ENCODE measurements at places on chromosomes 2 and 18.

DNA sequence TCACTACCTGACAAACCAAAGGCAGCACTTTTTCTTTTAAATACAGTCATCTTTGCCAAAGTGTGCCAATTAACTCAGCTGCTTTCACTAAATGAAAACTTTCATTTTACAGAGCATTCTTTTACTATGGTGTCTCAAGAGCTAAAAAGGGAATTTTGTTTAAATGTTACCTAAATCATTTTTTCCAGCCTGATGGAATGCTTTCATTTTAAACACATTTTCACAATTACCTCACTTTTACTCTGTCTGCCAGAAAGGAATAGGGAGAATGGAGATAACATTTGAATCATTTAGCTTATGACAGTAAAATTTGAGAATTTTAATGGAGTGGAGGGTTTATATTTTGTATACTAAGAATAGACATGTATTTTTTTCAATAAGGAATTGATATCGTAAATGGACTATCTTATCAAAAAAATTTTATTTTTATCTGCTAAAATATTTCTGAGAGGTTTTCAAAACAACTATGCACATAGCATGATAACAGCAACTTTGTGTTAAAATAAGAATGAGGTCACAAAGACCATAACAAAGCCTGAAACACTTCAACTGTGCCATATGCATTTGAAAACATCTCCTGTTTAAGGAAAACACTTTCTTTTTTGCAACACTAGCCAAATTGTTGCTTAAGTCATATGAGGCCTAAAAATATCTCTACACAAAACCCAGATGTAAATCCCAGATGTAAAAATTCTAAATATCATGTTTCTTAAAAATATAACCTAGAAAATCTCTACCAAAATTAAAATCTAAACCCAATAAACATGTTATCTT lies 769.9 kb upstream of the FSHR start:
- no peak for DNase-seq

DNA sequence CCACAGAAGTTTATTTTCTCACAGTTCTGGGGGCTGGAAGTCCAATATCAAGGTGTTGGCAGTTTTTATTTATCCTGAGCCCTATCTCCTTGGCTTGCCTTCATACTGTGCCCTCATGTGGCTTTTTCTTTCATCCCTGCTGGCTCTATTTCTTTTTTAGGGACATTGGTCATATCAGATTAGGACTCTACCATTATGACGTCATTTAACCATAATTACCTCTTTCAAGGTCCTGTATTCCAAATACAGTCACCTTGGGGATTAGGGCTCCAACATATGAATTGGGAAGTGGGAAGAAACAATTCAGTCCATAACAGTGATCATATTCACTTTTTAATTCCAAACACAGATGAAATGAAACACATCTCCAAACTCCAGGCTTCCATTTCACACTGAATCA lies 286.0 kb downstream of the SUCLG1 start:
- no peak for DNase-seq

DNA sequence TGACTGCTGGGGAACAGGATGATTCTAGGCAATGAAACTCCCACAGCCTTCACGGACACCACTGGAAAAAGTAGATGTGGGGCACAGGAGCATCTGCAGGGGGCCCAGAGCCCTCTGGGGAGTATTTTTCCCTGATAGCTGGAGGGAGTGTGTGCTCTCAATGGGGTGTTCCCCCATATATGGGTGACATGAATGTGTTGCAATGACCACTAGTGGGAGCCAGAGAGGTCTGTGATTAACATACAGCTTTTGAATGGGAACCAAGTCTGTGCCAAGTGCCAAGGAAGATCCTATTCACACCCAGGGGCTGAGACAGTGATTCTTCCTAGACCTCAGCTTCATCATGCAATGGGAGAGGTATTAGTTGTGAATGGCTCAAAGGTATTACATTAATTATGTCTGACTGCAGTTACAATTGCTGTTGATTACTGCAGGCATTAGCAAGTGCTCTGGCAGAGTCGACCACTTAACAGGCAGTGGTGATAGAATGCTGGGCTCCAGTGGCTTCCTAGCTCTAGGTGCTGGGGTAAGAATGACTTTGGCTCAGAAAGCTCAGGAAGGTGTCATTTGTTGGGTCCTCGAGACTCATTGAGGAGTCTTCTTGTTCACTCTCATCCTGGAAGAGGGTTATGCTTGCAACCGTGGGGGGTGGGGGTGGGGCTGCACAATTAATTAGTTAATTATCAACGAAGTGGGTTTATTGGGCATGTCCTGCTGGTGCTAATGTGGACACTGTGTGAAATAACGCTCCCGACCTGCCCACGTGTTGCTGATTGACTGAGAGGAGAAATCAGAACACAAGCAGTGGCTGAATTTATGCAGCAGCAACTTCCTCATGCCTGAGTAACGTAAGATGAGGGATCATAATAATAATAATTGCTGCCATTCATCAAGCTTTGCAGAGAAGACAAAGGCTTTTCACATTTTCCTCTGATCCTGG lies 194.1 kb downstream of the CLIP4 start:
- DNase-seq = peak; percentile 68

DNA sequence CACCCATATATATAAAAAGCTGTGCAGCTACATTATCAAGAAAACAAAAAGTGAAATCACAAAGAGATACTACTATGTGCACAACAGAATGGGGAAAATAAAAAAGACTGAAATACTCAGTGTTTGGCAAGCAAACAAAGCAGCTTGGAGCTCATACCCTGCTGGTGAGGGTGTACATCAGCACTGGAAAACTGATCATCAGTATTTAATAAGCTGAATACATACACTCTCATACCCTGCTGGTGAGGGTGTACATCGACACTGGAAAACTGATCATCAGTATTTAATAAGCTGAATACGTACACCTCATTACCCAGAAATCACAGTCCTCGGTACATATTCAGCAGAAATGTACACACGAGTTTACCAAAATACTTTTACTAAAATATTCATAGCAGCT lies 220.8 kb downstream of the SPP2 start:
- no peak for DNase-seq

DNA sequence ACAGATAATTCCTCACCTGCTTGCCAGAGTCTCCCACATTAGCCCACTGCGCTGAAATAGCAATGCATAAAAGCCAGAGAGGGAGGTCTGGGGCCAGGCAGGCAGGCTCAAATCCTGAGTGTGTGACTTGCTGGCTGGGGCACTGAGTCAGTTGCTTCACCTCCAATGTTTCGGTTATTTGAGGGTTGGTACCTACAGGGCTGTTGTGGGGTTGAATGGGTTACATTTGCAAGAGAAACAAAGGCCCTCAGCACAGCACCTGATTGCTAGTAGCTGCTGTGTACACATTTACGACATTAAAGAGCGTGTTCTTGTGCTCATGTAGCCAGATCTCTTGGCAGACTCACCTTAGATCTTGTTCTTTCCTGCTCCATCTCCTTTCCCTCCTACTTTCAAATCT lies 34.1 kb upstream of the FAM110C start:
- DNase-seq = no peak

DNA sequence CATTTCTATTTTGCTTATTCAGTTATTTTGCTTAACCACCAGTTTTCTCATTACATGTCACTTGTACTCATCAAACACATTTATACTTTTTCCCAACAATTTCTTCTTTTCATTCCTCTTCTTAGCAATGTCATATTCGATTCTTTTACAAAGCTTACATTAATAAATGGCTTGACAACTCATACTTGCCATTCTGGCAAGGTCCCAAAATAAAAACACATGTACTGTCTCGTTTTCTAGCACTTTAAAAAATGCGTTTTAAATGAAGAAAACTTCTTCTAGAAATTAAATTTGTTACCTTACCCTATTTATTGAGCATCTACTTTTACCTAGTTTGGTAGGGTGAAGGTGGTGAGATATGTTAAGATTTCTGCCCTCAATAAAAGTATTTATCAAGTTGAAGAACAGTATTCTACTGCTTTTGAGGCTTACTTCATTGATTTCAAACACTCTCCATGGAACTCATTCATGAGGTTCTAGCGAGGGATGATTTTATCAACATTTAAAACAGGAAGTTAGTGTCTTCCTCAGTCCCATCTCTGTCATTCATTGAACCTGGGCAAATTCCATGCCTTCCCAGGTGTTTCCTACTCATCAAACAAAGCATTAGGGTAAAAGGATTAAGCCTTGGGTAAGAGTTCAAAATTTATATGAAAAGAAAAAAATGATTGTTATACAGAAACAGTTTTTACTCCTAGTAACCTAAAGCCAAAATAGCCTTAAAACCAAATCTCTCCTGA lies 52.6 kb downstream of the CALCRL start:
- no peak for DNase-seq

DNA sequence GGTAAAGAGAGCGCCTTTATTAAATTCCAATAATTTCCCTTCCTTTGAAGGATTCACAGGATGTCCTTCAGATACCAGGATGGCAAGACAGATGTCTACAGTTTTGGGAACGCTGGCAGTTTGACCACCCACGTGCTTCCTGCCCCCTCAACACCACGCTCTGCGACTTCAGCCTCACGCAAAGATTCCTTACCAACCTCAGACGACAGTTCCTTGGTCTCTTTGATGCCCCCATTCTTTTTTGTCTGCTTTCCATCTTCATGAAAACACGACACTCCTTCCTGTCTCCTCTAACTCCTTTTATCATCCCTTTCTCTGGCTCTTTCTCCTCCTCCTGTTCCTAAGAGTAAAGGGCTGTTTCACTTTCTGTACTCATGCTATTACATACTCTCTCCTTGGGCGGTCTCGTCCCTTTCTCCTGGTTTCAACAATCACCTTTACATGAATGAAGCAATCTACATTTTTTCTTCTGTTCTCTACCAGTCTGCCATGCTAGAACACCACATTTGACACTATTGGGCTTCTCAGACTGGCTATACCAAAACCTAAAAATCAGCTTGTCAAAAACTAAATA lies 189.9 kb upstream of the PGAP1 start:
- DNase-seq = no peak

- no peak for DNase-seq
These were observed 753.6 kb upstream of the GCFC2 start for GRCh38 chr2:76464310-76464709.

GRCh38 chr2:37449761-37450296 lies 105.4 kb downstream of the QPCT start:
- no peak for DNase-seq

GRCh38 chr2:86038291-86039081 lies 67.2 kb downstream of the POLR1A start:
- peak; percentile 86 for DNase-seq

DNA sequence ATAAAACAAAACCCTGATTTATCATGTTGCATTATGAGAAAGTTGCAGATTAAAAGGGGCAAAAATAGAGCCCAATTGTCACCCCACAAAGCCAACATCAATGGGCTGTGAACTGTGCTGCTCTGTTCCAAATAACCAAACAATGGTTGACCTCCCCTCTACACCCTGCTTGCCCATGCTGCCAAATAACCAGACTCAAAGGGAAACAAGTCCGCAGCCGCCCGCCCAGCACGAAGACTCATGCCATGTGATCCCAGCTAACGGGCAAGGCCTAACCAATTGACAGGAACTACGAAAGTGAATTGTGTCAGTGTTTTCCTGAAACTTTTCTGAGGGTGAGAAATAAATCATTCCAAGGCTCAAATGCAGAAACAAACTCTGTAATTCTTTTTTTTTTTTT lies 97.9 kb upstream of the RIOK3 start:
- no peak for DNase-seq

DNA sequence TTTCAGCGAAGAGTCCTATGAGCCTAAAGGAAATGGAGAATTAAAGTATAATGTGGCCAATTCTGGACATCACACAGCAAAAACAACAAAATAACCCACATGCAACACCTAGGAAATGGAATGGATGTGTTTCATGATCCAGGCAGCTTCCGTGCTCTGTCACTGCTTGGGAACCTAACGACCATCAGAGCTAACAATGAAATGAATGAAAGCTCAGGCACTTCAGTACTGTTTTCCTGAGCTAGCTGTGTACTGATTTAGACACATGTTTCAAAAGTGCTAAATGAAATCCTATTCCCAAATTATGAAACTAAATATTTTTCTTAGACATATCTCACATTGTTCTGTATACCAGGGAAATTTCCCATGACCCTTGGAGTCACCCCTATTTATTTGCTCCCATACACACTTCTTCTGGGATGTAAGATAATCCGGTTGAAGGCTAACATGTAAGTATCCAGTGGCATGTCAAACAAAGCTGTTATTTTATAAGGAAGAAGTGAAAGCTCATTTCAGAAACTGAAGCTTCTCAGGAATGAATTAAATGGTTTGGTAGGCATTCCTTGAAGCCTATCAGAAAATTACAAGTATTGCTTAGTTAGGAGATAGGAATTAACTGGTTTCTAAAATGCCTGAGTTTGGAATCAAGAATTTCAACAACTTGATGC lies 108.5 kb upstream of the RND3 start:
- DNase-seq = peak; percentile 91

- DNase-seq = no peak
These were observed 27.9 kb downstream of the XDH start for GRCh38 chr2:31386648-31387047.

DNA sequence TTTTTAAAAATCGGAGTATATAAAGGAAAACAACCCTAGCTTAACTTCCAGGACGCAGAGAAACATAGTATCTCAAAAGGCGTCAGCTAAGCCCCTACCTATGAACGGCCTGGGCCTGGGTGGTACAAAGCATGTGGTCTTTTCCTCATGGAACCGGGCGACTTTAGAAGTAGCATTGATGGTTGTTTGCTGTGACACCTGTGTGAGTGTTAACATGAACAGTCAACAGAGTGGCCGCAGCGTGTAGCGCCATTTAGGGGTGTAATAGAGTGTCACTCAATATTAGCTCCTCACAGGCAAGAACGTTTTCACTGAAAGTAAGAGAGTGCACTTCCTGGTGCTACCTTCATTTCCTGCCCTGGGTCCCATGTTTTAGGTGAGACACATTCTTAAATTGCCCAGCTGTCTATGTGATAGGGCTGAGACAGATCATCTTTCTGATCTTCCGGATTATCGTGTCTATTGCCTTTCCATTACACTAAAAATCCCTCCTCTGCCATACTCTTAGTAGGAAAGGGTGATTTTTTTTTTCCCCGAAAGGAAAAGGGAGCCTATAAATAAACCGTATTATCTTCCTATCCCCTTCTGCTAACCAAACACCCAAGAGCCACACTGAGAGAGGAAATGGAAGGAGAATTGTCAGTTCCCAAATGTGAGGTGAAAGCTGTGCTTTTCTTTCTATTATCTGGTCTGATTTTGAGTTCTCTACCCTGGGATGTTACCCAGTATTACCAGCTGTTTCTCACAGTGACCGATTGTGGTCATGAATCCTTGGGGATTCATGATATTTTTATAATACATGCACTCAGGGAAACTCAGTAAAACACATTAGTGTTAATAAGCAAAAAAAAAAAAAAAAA lies 1.3 kb downstream of the GORASP2 start:
- DNase-seq = peak; percentile 27

GRCh38 chr18:31647127-31647753 lies 37.1 kb downstream of the B4GALT6 start:
- DNase-seq = no peak

Measured in AG10803 (cell line).